SK-N-MC (cell line): ENCODE measurements at places on chromosomes 6 and 20.

DNA sequence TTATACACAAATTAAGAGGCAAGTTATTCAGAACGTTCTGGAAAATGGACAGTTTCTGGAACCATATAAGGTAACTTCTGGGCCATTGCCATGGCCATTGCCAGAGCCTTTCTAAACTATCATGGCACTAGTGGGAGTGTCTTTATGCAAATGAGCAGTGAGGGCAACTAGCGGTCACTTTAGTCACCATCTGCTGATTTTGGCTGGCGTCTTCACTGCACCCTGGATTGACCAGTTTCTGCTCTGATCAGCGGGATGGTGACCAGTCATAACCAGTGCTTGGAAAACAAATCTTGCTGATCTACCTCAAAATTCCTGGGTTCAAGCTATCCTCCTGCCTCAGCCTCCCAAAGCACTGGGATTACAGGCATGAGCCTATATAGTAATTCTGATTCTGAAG lies 7.3 kb upstream of the SNTA1 start:
- no peak for DNase-seq

GRCh38 chr6:134323294-134323693 lies 5.4 kb upstream of the SGK1 start:
- DNase-seq = no peak

DNA sequence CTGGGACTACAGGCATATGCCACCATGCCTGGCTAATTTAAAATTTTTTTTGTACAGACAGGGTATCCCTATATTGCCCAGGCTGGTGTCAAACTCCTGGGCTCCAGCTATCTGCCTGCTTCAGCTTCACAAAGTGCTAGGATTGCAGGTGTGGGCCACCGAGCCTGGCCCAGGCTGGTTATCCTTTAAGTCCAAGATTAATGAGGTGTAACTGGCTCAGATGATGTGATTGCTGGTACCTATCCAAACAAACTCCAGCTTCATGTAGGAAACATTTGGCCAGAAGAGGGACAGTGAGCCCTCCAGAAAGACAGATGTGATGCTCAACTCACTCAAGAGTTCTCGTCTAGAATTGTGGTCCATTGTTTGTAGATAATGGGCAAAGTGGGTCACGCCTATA lies 9.2 kb upstream of the ZNF318 start:
- no peak for DNase-seq

- no peak for DNase-seq
Measured at GRCh38 chr6:157060440-157060952, 262.8 kb downstream of the TMEM242 start.

DNA sequence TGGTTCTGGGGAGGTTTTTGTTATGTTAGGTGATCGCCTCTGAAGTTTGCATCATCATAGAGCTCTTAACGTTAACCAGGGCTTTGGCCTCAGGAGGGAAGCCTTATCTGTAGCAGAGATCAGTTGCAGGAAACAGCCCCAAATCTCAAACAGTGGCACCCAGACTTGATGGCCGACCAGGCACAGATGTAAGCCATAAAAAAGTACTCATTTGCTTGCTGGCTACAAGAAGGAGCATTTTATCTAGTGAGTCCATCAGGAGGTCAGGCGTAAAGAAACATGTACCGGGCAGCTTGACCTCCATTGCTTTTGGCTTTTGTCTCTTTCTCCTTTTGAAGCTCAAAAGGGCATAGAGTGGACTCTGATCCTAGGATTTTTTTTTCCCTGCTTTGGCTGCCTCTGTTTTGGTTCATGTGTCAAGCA lies 122.3 kb downstream of the CCDC170 start:
- DNase-seq = no peak

GRCh38 chr20:33926425-33926824 lies 67.3 kb upstream of the RALY start:
- no peak for DNase-seq
